ENCODE measurements at places on chromosomes 2 and 18.
A peak's percentile ranks its signal among the peaks of the same experiment; 100 is the strongest.

DNA sequence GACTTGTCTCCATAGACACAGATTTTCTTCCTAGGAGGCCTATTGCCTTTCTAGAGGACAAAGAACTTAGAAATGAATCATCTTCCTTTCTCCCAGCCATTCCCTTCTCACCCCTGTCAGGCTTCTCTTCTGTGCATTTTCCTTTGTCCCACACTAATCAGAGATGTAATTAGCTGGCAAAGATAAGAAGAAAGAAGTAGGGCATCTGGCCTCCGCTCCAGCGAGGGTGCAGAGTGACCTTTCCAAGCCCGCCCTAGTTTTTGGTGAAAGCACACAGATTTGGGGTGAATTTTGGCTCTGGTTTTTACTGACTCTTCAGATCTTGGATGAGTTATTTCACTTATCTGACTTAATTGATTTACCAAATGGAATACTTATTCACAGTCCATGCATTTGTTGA lies 626.5 kb downstream of the ZEB2 start:
- no peak for DNase-seq

- DNase-seq, result no peak
Observed at GRCh38 chr18:76399613-76400391, 95.2 kb downstream of the ZNF516 start.

GRCh38 chr2:152036611-152037469 lies 62.0 kb downstream of the CACNB4 start:
- peak; percentile 52 for DNase-seq

DNA sequence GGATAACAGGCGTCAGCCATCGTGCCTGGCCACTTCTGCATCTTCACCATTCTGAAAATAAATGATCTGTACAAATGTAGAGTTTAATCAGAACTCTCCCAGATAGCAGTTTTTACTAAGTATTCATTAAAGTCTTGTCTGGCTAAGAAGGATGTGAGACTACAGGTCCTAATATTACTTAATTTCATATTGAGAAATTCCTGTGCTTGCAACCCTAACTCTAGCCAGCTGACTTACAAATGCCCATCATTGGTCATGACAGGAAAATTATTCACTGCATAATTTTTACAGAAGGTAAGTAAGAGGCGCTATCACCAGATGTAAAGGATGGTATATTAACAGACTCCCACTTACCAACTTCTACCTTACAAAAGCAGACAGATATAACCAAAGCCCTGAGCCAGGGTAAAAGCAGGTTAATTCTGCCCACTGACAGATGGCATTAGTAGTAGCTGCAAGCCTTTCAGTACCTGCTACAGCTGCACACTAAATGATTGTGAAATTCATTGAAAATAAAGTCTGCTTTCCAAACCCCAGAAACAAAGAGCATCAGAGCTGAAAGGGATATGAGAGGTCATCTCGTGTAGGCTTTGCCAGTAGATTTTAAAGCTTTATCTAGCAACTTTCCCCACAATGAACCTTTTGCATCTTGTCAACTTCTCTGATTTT lies 271.3 kb upstream of the STON1 start:
- DNase-seq, result no peak

GRCh38 chr2:118973542-118973951 lies 31.6 kb downstream of the MARCO start:
- no peak for DNase-seq

DNA sequence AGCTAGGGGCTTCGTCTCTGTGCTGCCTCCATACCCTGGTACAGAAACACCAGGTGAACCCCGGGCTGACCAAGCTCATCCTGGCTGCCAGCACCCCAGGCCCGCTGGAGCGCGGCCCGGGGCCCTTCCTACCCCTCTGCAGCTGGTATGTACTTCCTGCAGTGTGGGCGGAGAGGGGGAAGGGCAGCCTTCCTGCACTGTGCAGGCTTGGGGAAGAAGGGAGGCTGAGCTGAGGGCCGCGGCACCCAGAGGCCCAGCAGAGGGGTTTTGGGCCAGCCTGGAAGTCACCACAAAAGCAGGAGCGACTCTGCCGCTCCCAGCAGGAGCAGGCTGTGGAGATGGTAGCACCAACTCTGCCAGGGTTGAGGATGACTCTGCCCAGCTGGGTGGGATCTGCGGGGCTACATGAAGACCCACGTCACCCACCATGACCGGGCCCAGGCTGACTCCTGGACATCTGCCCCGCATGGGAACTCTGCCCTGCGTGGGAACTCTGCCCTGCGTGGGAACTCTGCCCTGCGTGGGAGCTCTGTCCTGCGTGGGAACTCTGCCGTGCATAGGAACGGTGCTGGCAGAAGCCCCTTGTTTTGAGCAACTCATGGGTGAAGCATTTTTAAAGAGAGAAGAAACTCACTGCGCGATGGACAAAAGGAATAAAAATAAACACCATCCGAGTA lies 273.3 kb downstream of the NDUFA10 start:
- DNase-seq, result no peak

- DNase-seq, result no peak
Observed at GRCh38 chr2:217248312-217248935, 388.6 kb upstream of the TNP1 start.

GRCh38 chr2:19818039-19818438 lies 83.7 kb downstream of the TTC32 start:
- DNase-seq, result no peak

GRCh38 chr18:841647-842370 lies 29.8 kb upstream of the YES1 start:
- no peak for DNase-seq

- DNase-seq, result no peak
Observed at GRCh38 chr2:135890835-135891234, 14.6 kb upstream of the MCM6 start.

Measured in RCC 7860 (cell line).